ENCODE measurements at places on chromosomes 12 and 14. TPM values are rescaled to one million over a fixed set of nuclear protein-coding genes. Genes with fewer than 3 reads are reported as not detected.

MYO1H gene
- total RNA-seq = not detected

PSME2 gene
- 148 TPM for total RNA-seq

- H3K27ac ChIP-seq = no peak overlapping the region
- H3K36me3 ChIP-seq = no peaks in the 10 kb centered on the region
- peak overlapping the region; percentile 45 for H3K4me3 ChIP-seq
- DNase-seq = peak; percentile 77
- no peaks in the 10 kb centered on the region for H3K4me1 ChIP-seq
- no peaks in the 10 kb centered on the region for H3K27me3 ChIP-seq
Observed at GRCh38 chr14:61188978-61189808, 91.9 kb downstream of the TMEM30B start.

DNA sequence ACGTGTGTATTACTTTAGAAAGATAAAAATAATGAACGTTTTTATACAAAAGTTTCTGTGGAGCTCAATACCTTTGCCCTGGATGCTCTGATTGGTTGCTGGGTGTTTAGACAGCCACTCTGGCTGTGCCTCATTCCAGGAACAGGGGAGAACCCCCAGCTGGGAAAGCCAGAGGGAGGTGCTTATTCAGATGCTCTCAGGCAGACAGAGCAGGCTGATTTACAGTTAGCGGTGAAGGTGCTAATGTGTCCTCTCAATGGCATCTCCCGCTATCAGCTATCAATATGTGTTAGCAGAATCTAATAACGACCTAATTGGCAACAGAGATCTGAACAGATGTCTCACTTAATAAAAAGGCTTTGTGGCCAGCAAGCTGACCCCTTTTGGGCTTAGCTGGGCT lies 402.3 kb downstream of the NUAK1 start:
- H3K4me3 ChIP-seq = no peak overlapping the region
- H3K4me1 ChIP-seq = no peaks in the 10 kb centered on the region
- no peak overlapping the region for H3K27ac ChIP-seq
- H3K36me3 ChIP-seq = no peaks in the 10 kb centered on the region

DNA sequence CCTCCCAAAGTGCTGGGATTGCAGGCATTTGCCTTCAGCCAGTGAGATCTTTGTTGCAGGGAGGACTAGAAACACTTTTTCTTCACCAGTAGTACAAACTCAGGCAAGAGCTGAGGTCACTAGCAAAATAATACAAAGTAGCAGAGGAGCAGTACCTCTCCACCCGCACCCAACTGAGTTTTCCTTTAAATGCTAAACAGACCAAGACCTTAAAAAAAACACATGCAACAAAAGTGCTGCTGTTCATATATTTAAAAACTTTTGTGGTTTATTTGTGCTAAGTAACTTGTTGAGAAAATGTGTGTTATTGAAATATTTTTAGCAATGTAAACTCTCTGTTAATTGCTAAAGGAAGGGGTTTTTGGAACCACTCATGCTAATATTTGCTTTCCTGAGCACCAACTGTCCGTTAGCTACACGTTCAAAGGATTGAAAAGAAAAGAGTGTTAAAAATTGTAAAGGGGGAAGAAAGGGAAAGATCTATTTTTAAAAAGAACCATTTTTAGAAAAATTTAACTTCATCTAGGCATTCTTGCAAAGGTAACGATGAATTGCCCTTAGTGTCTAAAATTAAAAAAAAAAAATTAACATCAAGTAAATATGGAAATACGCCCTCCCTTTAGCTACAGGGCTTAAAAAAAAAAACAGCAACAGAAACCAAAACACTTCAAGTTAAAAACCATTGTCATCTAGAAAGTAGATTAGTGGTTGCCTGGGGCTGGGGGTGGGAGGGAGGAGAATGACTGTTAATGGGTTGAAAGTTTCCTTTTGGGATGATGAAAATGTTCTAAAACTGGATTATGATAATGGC lies 114.0 kb upstream of the KRAS start:
- H3K27me3 ChIP-seq = no peaks in the 10 kb centered on the region
- no peak overlapping the region for H3K27ac ChIP-seq
- H3K4me1 ChIP-seq = no peaks in the 10 kb centered on the region
- no peak overlapping the region for H3K4me3 ChIP-seq

- no peak overlapping the region for H3K27ac ChIP-seq
- DNase-seq = no peak
- H3K27me3 ChIP-seq = no peaks in the 10 kb centered on the region
Observed at GRCh38 chr12:115387467-115387901, 703.5 kb upstream of the TBX3 start.

GRCh38 chr12:2879853-2880252 lies 2.8 kb downstream of the RHNO1 start:
- DNase-seq = no peak
- H3K36me3 ChIP-seq = no peaks in the 10 kb centered on the region
- H3K4me3 ChIP-seq = no peak overlapping the region
- H3K4me1 ChIP-seq = peaks cover 18% of the 10 kb centered on the region
- no peak overlapping the region for H3K27ac ChIP-seq

DNA sequence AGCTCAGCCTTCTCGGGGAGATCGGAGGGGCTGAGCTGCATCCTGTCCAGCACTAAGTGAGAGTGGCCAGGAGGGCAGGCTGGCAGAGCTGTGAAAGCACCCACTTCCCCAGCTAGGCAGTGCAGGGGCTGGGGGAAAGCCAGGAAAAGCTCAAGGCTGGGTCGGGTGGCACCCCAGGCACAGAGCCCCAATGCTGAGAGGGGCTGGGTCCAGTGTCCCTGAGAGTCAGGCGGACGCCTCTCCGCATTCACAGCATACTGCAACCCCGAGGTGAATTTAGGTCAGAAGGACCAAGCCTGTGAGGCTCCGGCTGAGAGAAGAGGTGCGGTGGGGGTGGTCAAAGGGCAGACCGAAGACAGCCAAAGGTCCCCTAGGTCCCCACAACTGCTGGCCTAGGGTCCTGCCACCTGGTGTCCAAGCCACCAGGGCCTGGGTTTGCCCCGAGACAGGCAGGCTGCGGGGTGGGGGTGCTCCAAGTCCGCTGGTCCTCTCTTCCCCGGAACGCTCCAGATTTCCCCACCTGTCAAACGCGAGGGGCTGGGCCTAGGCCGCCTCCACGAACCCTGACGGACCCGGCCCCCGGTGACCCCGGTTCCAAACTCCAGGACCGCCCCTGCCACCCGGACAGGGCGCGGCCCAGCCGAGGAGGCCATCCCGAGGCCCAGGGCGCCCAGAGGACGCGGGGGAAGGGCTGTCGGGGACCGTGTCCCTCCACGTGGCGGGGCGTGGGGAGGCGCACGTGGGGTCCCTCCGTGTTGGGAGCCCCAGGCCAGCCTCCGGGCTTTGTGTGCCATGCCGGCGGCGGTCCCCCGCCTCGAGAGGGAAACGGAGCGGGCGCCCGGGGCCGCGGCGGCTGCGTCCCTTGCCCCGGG lies 527 bp downstream of the CAMKK2 start:
- no peaks in the 10 kb centered on the region for H3K27me3 ChIP-seq
- H3K36me3 ChIP-seq = no peaks in the 10 kb centered on the region
- peak; percentile 86 for DNase-seq
- H3K4me1 ChIP-seq = no peaks in the 10 kb centered on the region

CMTM5 gene
- 0.54 TPM for total RNA-seq

- no peak overlapping the region for H3K27ac ChIP-seq
- H3K27me3 ChIP-seq = no peaks in the 10 kb centered on the region
- H3K36me3 ChIP-seq = no peaks in the 10 kb centered on the region
- no peaks in the 10 kb centered on the region for H3K4me1 ChIP-seq
- no peak overlapping the region for H3K4me3 ChIP-seq
Observed at GRCh38 chr14:25197885-25198284, 147.9 kb upstream of the STXBP6 start.

DNA sequence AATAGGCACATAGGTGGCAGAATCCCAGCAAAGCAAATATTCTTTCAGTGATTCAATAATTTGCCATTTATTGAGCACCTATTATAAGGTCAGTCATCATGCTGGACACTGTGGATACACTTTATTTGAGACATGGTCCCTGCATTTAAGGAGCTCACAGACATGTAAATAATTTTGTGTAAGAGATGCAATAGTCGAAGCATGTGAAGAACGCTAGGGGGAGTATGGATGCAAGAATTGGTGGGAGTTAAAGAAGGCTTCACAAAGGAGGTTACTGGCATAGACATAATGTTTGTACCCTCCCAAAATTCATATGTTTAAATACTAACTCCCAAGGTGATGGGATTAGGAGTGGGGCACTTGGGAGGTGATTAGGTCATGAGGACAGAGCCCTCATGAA lies 260.6 kb upstream of the GARIN6 start:
- no peaks in the 10 kb centered on the region for H3K27me3 ChIP-seq
- DNase-seq = no peak
- H3K4me3 ChIP-seq = no peak overlapping the region
- H3K27ac ChIP-seq = no peak overlapping the region
- no peaks in the 10 kb centered on the region for H3K36me3 ChIP-seq

DNA sequence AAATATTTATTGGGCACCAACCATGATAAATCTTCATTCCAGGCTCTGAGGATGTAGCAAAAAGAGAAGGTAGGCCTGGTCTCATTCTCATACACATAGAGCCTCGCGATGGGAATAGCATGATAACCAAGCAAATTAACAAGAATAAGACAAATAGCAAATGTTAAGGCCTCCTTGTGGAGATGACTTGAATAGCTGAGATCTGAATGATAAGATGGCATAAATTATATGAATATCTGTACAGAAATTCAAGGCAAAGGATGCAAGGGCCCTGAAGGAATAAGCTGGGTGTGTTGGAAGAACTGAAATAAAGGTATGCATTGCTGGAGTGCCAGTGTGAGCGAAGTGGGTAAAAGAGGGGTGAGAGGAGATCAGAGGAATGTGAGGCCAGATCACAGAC lies 114.8 kb downstream of the ALX1 start:
- no peak for DNase-seq
- H3K27ac ChIP-seq = no peak overlapping the region
- no peak overlapping the region for H3K4me3 ChIP-seq
- H3K4me1 ChIP-seq = no peaks in the 10 kb centered on the region
- H3K27me3 ChIP-seq = no peaks in the 10 kb centered on the region

FAM181A gene
- total RNA-seq = not detected

DNA sequence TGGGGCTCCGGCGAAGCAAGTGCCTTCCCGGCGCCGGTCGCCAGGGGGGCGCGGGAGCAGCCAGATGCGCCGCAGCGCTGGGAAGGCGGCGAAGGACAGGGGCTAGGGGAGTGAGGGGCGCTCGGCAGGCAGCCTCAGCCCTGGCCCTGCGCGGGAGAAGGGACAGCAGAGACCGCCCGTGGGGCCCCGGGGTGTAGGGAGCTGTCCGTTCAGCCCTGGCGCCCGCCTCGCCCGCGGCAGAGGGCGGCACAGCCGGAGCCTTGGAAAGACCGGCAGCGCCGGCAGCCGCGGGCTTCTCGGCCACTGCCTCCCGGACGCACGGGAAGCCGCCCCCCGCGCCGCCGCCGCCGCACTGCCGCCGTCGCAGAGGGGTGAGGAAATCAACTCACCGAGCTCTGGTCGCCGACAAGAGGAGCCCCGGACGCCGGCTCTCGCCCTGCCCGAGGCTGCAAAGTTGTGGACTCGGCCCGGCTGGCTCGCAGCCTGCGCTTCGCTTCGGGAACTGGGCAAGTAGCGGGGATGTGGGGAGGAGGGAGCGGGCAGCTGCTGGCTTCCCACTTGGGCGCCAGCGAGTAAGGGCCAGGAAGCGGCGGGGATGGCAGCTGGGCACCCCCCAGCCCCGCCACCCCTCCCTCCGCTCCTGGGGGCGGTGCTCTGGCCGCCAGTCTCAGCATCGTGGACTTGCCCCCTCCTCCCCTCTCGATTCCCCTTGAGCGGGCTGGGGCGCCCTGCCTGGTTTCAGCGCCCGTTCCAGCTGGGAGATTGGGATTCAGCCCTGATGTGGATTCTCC lies at the start of gene ZDHHC22:
Gene ZDHHC22, minus strand, starts transcription at position 578 of the 791 bp plus-strand sequence. CDS start 2,053 bp downstream, outside the sequence.
- DNase-seq = peak; percentile 73
- peaks cover 34% of the 10 kb centered on the region for H3K27me3 ChIP-seq
- H3K4me3 ChIP-seq = no peak within 1 kb of the TSS

- no peaks in the 10 kb centered on the region for H3K27me3 ChIP-seq
- DNase-seq = no peak
- no peaks in the 10 kb centered on the region for H3K4me1 ChIP-seq
Observed at GRCh38 chr12:30019366-30020140, 235.8 kb upstream of the TMTC1 start.

PDE3A gene
- total RNA-seq = 18.3 TPM

GRCh38 chr14:65229748-65230728 lies 127.7 kb upstream of the MAX start:
- H3K27me3 ChIP-seq = no peaks in the 10 kb centered on the region
- no peak for DNase-seq
- no peaks in the 10 kb centered on the region for H3K36me3 ChIP-seq
- peaks cover 22% of the 10 kb centered on the region for H3K4me1 ChIP-seq
- H3K4me3 ChIP-seq = peak overlapping the region; percentile 71
- H3K27ac ChIP-seq = peak overlapping the region; percentile 74

DNA sequence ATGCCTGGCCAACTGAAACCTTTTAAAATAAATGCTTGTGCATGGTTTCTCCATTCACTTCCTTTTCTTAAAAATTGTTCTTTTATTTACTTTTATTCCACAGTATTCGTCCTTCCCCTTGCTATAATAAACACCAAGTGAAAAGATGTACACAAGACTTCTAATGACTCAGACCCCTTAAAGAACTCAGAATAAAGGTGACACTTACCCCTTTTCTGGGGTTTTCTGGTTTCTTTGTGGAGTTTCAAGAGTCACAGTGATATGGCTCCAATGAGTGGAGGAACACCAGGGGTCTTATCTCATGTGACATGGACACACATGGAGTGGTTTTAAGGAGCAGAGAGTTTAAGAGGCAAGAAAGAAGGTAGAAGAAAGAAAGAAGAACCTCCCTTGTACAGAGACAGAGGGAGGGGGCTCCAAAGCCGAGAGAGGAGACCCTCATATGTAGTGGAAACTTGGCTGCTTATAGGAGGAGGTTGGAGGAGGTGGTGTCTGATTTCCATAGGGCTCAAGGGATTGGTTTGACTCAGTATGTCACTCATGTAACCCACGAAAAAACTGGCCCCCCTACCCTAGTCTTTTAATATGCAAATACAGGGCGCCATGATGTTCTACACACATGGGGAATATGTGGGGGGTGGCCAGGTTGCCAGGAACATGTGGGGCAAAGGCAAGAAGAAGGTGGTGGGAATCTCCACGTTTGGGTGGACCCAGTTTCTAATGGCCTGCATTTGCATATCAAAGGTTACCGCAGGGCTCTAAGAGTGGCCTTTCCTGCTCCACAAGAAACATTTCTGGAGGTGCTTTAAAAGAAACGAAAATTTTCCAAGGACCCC lies 22.1 kb upstream of the CD69 start:
- H3K4me3 ChIP-seq = no peak overlapping the region
- no peaks in the 10 kb centered on the region for H3K27me3 ChIP-seq
- no peak for DNase-seq
- H3K4me1 ChIP-seq = no peaks in the 10 kb centered on the region
